Activated T-cell treated with anti-CD3 and anti-CD28 coated beads, Interleukin-2, amount 50 U/mL, for 72 hours (primary cell): ENCODE measurements at places on chromosomes 12 and 14. TPM values are rescaled to one million over a fixed set of nuclear protein-coding genes. Genes with fewer than 3 reads are reported as not detected.

The KRT85 gene
- total RNA-seq = not detected

DNA sequence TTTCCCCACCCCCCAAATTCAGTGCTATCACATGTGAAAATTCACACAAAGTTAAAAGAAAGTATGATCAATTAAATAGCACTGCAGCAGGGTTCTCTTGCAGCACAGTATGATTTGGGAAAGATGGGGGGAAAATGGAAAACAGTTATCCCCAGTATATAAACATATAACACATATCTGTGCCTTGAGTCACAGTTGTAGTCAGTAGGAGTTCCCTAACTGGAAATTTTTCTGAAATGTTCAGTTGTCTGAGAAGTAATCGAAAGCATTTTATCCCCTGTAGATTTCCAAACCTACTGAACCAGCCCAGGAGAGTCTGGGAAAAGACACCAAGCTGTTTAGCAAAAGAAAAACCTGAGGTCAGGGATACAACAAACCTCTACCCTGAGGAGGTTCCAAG, 47.0 kb downstream of the C12orf50 start:
- DNase-seq = no peak

The MEG3 gene
- not detected for total RNA-seq

GRCh38 chr12:127399451-127399850, 867.5 kb upstream of the TMEM132C start:
- no peak for DNase-seq

GRCh38 chr12:76462668-76463224, 96.8 kb downstream of the OSBPL8 start:
- no peak for DNase-seq

GRCh38 chr12:102504871-102505270, 24.5 kb upstream of the IGF1 start:
- DNase-seq = no peak

The CLEC12A gene
- total RNA-seq = not detected

DNA sequence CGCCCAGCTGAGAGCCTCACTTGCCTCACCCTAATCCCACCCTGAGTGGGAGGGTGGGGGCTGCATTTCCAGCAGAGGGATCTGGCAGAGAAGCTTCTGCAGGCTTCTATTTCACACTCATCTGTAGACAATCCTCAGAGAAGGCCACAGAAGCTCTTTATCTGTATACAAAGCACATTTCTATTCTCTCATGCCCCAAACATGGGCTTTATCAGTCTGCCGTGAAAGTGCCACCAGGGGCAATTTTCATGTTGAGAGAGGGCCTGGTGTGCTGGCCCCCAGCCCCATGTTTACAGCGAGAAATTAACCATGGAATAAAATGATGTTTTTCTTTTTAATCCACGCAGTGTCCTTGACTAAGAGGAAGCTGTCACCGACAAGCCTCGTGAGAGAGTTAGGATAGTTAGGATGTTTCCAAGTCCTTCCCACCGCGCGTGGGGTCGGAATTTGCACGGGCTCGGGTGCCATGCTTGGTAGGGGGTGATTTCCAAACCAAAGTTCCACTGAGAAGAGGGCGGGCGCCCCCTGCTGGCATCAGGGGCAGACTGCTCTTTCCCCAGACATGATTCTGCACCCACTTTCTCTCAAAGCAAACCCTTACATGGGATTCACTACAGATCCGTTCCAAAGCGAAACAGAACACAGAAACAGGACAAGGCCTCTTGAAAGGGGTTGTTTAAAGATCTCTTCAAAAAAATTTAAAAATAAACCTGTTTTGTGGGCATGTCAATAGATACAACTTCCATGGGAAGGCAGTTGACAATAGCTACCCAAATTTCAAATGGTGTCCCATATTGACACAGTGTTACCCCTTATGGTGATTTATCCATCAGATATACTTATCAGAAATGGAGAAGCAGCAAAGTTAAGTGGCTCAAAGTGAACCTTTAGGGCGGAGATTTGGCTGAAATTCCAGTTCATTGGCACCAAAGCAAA, 19.4 kb downstream of the BDKRB1 start:
- DNase-seq = peak; percentile 78

DNA sequence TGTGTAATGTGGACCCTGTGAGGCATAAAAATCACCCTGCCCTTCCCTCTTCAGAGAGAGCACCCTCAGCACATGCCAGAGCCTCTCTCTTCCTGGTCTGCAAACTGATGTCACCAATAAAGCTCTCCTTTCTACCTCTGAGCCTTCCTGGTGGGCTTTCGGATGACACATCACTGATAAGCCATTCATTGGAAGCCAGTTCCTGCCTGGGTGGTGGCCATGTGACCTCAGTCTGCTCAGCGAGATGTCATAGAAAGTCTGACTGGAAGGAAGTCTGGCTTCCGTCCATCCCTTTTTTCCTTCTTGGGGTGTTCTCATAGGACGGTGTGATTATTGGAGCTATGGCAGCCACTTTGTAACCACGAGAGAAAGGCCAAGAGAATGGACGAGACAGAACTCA, 95.7 kb downstream of the PIWIL1 start:
- DNase-seq = no peak

DNA sequence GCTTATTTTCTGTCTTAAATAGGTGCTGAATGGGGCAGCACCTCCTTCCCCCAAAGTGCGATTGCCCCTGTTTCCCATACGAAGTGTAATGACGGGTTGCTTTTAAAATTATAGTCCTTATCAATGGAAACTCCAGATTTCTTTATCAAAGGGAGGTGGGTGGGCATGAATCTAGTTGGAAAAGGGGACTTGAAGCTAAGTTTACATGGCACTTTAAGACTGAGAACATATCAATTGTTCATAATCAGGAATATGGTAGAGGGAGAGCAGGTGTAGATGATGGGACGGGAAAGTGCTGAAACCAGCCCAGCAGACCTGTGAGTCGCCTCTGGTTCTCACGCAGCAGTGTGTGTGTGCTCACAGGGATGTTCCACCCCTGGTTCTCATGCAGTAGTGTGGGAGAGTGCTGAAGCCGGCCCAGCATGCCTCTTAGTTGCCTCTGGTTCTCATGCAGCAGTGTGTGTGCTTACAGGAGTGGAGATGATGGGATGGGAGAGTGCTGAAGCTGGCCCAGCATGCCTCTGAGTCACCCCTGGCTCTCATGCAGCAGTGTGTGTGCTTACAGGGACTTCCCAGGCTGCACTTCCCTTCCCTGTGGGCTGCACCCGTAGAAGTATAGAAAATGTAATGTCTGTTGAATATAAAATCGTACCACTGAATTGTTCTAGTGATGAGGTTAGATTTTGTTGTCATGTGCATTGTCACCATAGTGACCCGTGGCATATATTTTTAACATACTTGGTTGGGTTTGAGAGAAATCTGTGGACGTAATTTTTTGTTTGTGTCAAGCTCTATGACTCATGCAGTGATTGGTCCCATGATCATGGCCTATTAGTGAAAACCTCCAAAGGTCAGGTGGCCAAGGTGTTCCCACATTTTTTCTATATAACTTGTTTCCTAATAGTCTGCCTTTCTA, 51.6 kb downstream of the GPATCH2L start:
- no peak for DNase-seq
